ENCODE measurements at places on chromosomes 12 and 14.
A peak's percentile ranks its signal among the peaks of the same experiment; 100 is the strongest.

DNA sequence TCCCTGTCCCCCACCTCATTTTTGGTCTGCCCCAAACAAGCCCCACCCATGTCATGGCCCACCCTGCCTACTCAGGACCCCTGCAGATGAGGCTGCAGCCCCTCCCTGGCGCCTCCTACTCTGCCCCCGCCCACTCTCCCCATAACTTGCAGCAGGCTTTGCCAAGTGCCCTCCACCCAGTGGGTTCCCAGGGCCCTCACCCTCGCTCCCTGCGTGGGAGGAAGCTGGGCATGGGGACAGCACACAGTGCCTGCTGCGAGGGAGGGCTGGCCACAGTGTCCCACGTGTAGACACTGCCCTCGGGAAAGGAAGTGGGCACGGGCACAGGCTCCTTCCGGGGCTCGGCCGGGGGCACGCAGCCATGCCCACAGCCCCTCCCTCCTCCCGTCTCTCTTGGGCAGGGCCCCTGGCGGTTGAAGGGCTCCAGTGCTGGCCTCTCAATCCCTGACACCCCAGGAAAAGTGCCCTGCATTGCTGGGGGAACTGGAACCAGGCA, 9.4 kb downstream of the AKT1 start:
- DNase-seq: no peak

DNA sequence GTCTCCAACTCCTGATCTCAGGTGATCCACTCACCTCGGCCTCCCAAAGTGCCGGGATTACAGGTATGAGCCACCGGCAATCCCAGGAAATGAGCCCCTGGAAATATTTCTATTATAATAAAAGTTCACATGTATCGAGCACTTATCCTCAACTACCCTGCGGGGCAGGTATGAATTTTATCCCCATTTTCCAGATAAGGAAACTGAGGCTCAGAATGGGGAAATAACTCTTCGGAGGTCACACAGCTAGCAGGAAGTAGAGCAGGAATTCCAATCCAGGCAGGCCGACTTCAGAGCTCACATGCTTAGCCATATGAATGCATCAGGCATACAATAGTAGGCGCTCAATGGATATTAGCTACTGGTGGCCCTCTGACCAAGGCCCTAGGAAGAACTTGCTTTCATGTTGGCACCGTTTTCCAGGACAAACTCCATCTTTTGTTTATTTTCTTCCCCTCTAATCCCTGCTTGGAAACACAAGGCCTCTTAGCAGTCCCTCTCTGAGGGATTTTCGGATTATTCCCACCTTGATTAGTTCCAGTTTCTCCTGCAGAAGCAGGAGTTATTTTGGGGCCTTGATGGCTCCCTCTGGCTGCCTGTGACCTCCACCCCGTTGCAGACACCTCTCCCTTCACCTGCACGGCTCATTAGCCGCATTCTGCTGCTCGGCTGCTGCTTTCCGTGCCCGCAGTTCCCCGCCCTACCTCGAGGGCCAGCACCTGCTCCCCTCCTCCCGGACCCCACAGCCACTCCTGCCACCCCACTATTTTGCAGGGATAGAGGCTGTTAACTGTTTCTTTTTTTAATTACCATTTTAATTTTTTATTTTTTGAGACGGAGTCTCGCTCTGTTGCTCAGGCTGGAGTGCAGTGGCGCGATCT, 18.7 kb upstream of the POP5 start:
- DNase-seq: no peak

- DNase-seq: no peak
Observed at GRCh38 chr12:30896461-30896860, 30.1 kb upstream of the TSPAN11 start.

- no peak for DNase-seq
Observed at GRCh38 chr12:1104088-1104800, 113.2 kb downstream of the ERC1 start.

- no peak for DNase-seq
Observed at GRCh38 chr12:63445224-63445880, 222.9 kb downstream of the DPY19L2 start.

DNA sequence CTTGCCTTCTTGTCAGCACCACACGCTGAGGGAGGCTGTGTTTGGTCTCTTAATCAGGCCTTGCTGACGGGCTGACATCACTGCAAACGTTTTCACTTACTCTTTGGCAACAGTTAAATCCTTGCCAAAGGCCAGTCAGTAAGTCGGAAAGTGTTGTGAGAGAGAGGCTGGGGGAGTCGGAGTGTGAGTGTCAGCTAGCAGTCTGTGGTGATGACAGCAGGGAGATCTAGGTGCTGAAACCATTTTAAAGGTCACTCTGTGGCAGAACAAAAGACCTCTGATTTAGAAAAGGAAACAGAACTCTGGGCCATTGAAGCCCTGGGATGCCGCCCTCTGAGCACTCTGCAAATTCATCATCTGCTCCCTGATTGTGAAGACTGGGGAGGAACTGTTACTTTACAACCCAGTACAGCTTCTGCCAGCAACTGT, 143.5 kb downstream of the PAX9 start:
- no peak for DNase-seq

DNA sequence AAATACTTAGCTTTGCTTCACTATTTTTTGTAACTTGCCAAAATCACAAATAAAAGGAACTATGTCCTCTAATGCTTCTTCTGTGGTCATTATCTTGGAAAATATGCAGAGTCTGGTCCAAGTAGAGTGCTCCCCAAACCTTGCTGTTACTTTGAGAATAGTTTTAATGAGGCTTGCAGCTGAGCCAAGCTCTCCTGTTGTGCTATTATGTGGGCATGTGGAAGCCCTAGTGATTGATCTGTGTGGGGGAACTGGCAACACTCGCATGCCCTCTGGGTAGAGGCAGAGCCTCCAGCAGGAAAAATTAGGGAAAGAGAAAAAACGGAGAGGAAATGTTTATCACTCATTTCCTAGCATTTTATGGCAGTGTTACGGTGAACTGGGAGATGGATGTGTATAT, 473.1 kb downstream of the EGLN3 start:
- DNase-seq: no peak

- DNase-seq: no peak
Observed at GRCh38 chr12:111209811-111210210, 159.1 kb downstream of the PHETA1 start.

- peak; percentile 56 for DNase-seq
Observed at GRCh38 chr12:127809275-127809674, 457.7 kb upstream of the TMEM132C start.

- DNase-seq: no peak
Observed at GRCh38 chr14:91308337-91308736, 63.8 kb upstream of the GPR68 start.

DNA sequence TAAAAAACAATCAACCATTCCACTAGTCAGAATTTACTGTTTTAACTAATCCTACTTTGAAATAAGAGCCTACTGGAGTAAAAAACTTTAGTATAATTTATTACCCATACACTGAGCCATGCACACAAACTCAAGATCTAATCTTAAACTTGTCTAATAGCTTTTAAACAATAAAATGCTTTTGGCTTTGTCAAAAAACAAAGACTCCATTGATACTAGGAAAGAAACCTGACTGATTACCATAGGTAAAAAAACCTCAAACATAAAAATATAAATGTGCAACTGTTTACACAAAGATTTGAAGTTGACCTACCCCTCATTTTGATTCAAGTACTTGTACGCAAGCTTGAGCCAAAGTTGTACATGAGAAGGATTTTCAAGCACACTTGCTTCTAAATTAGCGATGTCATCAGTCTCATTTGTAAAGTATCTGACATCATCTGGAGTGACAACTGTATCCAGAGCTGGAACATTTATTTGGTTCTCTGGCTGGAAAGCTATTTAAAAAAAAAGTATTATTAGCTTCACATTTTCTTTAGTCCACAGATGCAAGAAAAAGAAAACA, 36.1 kb downstream of the ZFC3H1 start:
- DNase-seq: no peak

DNA sequence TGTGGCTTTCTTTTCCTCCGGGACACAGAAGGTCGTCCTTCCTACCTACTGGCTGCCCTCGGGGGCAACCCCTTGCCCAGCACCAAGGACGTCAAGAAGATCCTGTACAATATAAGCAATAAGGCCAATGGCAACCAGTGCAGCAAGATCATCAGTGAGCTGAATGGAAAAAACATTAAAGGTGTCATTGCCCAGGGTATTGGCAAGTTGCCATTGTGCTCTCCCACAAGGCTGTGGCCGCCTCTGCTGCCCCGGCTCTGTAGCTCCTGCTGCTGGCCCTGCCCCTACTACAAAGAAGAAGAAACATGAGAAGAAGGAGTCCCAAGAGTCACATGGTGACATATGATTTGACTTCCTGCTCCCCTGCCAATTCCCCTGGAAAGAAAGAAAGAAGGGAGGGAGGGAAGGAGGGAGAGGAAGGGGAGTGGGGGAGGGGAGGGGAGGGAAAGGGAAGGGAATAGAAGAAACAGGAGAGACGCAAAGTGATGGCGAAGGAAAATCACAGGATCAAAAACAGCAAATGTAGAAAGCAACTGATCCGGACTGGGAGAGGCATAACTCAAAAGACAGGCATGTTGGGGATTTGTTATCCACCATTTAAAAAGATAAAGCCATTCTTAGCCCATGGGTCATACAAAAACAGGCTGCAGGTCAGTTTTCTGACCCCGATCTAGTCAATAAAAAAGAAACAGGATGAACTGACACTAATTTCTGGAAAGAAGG, 61.3 kb upstream of the RESF1 start:
- no peak for DNase-seq

- DNase-seq: peak; percentile 23
Observed at GRCh38 chr12:14514154-14514842, 53.4 kb downstream of the PLBD1 start.

DNA sequence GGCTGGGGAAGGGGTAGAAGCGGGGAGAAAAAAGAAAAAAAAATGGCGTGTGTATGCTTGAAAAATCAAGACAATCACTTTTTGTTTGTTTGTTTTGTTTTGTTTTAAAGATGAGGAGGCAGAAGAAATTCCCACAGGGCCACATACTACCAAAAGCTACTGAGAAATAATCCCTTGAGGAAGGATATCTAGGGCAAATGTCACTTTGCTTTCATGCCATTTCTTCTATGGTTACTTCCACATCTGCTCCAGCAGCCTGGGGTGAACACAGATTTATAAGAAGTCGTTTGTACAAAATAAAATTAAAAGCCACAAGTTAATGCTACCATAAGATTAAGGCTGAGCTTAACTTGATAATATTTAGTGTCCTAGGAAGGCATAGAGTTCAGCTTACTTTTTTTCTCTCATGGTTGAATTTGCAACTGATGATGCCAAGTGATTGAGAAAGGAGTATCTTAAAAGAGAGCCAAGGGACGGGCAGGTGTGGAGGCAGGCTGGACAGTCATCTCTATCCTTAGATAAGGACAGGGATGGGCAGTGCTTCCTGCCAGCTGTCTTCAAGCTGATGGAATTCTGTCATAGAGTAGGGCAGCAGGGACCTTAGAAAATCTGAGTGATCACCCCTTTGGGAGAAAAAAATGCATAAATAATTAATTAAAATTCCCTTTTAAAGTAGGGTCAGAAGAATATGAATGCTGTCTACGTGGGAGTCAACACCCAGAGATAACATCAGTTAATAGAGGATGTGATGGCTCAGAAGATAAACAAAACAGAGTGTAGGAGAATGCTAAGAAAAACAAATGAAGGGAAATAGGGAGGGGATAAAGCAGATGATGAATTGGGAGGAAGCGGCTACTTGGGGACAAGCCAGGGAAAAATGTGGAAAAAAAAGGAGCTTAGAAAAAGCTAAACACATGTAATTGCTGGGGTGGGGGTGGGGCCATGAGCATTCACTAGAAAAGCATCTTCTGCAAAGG, 57.1 kb downstream of the DYRK2 start:
- peak; percentile 66 for DNase-seq

GRCh38 chr12:40105515-40106201, at the start of gene SLC2A13:
TSS of gene SLC2A13 (minus strand) at chr12:40106081. CDS start at chr12:40105808, 273 bp downstream.
- DNase-seq: peak; percentile 66

GRCh38 chr12:115354007-115354890, 670.3 kb upstream of the TBX3 start:
- peak; percentile 85 for DNase-seq

DNA sequence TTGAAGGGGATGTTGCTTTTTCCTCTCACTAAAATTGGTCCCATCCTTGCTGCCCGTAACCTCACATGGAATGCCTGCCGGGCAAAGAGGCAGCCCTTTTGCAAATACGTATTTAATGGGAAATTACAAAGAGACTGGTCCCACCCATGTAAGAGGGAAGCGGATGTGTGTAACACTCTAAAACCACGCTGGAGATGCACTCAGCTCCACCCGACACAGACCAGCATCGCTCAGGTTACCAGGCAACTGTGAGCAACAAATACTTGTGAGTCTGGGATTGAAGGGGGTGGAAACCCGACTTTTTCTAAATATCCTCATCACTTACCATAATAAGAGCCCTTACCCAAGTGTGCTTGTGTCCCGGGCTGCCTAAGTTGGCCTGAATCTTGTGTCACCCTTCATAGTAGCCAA, 47.7 kb downstream of the ELK3 start:
- DNase-seq: no peak

- DNase-seq: no peak
Observed at GRCh38 chr14:29928117-29928640, 532 bp upstream of the PRKD1 start.

DNA sequence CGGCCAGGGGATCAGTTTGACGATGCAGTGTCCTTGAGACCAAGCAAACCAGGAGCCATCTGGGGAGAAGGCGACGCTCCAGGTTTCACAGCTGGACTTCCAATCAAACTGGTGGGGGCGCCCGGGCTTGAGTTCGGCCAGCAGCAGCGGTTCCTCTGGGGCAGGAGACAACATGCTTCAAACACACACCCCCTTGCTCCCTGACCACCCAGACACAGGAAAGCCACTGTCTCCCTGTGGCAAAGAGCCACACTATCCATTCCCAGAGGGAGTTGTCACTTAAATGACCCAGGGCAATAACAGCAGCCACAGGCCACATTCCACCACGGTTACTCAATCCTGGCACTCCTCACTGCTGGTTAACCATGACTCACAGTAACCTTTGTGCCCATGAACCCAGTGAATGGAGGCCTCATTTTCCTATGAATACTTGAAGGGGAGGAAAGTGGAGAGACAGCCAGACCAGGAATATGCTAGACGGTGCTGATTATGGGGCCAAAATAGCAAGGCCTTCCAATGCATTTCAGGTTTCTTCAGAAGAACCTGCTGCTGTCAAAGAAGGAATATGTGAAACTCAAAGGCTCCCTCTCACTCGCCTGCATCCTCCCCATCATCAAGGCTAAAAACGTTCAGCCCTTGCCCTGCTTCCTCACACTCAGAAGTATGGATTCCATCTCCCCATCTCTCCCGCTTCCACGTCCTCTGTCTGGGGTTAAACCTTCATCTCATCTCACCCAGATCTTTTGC, 8.5 kb downstream of the WSB2 start:
- peak; percentile 93 for DNase-seq

GRCh38 chr14:51860825-51861499, 550 bp downstream of the GNG2 start:
- DNase-seq: no peak

- no peak for DNase-seq
Observed at GRCh38 chr14:63726499-63726898, 1.4 kb downstream of the SGPP1 start.

GRCh38 chr14:31881531-31882310, 195.4 kb upstream of the ARHGAP5 start:
- DNase-seq: no peak

Measured in NCI-H460 (cell line).